ENCODE measurements at places on chromosomes 5 and 9. TPM values are rescaled to one million over a fixed set of nuclear protein-coding genes. Genes with fewer than 3 reads are reported as not detected.
A peak's percentile ranks its signal among the peaks of the same experiment; 100 is the strongest.

TSTD2 gene
- 18.2 TPM for total RNA-seq

EMB gene
- 10.1 TPM for total RNA-seq

SLC25A48 gene
- 0.49 TPM for total RNA-seq

ALDH1A1 gene
- total RNA-seq, result 126 TPM

CA9 gene
- total RNA-seq, result 0.98 TPM

WWC1 gene
- total RNA-seq, result 18.7 TPM

FST gene
- 5.6 TPM for total RNA-seq

SIT1 gene
- total RNA-seq, result 2.5 TPM

GRCh38 chr5:158064334-158065123 lies 205.6 kb upstream of the CLINT1 start:
- H3K27ac ChIP-seq, result no peak overlapping the region
- no peaks in the 10 kb centered on the region for H3K27me3 ChIP-seq
- H3K4me1 ChIP-seq, result peaks cover 8% of the 10 kb centered on the region
- no peak for DNase-seq

- H3K4me3 ChIP-seq, result no peak overlapping the region
- DNase-seq, result no peak
- H3K36me3 ChIP-seq, result no peaks in the 10 kb centered on the region
- H3K27me3 ChIP-seq, result no peaks in the 10 kb centered on the region
- peaks cover 10% of the 10 kb centered on the region for H3K4me1 ChIP-seq
- H3K27ac ChIP-seq, result no peak overlapping the region
These were observed 1.5 kb downstream of the DIRAS2 start for GRCh38 chr9:90641086-90641485.

DNA sequence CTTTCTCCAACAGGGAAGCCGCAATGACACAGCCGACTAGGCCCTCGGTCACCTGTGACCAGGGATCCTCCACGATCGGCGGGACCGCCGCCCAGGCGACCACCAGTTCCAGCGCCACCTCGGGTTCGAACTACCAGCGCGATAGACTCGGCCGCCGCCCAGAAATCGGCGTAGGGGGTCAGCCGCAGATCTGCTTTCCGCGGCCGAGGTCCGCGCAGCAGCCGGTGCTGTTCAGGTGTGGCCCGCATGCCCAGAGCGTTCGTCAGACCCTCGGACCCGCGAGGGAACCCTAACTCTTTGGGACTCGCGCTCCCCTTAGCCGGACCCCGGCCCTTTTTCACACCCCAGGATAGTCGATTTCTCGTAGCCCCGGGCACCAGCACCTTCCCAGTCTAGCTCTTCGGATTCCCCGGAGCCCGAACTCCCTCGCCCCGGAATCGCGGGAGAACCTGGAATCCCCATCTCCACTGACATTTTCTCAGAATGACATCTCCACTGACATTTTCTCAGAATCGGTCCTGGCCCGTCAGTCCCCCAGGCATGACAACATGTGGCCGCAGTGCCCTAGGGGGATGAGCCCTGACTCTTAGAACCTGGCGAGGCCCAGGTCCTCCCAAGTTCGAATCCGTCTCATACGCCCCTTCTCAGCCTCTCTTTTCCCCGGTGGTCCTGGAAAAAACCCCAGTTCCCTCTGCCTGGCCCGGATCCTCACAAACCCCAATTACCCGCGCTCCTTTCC lies 428 bp downstream of the C5orf52 start:
- peaks cover 14% of the 10 kb centered on the region for H3K4me1 ChIP-seq
- H3K4me3 ChIP-seq, result peak overlapping the region; percentile 45
- H3K36me3 ChIP-seq, result no peaks in the 10 kb centered on the region
- H3K27ac ChIP-seq, result no peak overlapping the region

GRCh38 chr9:133368249-133368881 lies 7.5 kb downstream of the SURF4 start:
- H3K27ac ChIP-seq, result no peak overlapping the region
- DNase-seq, result no peak
- H3K4me3 ChIP-seq, result no peak overlapping the region

DNA sequence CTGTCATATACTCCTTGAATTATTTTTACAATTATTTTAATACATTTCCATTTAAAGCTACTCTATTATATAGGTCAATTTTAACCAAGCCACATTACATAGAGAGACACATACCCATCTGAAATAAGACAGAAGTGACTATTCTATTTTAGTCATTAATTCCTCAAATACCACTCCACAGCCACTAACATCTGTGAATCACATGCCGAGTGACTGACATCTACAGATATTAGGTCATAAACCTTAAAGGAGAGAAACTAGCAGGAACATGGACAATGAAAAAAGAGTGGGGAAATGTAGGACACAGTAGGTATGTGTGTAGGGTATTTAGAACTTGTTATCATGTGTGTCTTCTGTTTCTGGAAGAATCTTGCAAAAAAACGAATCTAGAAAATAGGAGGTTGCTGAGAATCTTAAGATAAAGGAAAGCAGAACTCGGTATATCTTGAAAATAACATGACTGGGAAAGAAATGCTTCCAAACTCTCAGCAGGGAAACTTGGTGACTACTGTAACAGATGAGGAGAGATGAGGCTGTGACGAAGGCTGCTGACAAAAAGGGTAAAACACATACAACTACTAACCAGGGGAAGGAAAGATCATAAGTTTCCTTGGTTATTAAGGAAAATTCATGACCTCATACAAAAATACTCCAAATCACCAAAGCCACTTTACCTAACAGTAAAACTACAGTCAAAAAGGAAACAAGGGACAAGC lies 84.6 kb downstream of the PLPP1 start:
- DNase-seq, result no peak
- no peak overlapping the region for H3K4me3 ChIP-seq
- no peaks in the 10 kb centered on the region for H3K36me3 ChIP-seq
- H3K27ac ChIP-seq, result no peak overlapping the region
- no peaks in the 10 kb centered on the region for H3K4me1 ChIP-seq

- H3K4me1 ChIP-seq, result peaks cover 24% of the 10 kb centered on the region
- H3K27me3 ChIP-seq, result no peaks in the 10 kb centered on the region
- H3K36me3 ChIP-seq, result no peaks in the 10 kb centered on the region
- no peak for DNase-seq
These were observed 32.3 kb downstream of the EPB41L4A start for GRCh38 chr5:112386766-112387165.

DNA sequence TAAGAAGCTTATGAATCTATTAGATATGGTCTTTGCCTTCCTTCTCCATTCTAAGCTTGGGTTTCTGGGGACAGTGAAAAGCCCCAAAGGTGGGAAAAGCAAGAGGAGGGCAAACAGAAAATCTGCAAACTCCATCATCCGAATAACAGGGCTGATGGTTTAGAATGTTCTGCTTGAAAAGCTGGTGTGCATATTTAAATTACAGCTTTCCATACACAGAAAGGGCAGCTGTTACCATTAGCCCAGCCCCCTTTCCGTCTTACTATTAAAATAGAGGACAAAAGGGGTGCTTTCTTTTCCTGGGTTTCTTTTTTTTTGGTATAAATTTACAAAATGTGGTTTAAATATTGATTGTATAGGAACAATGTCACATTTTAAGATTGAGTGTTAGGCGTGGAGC lies 22.0 kb downstream of the INSYN2B start:
- no peak overlapping the region for H3K27ac ChIP-seq
- no peaks in the 10 kb centered on the region for H3K27me3 ChIP-seq
- no peak for DNase-seq
- no peaks in the 10 kb centered on the region for H3K4me1 ChIP-seq
- H3K36me3 ChIP-seq, result no peaks in the 10 kb centered on the region

DNA sequence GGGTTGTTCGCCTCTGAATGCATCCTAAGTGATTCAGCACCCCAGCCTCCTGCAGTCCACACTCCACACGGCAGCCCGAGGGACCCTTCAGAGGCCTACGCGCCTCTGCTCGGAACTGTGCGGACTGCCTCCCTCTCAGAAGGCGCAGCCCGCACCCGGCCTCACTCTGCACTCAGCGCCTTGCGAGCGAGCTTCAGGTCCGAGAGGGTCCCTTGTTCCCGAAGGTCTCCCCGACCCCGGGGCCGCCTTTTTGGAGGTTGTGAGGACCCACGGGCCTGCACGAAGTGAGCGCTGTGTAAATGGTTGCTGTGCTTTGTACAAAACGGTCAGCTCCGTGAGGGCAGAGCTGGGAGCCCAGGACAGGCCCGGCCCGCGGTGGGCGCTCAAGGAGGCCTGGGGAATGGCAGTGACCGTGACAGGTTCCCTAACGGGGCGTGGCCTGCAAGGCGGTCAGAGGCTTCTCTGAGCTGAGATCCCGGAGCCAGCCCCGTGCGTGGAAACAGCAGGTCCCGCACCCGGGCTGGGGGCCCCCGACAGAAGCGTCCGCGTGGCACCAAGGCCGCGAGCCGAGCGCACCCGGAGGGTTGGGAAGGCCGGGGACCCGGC lies 698 bp upstream of the CACNA1B start:
- peaks cover 5% of the 10 kb centered on the region for H3K4me1 ChIP-seq
- no peak overlapping the region for H3K4me3 ChIP-seq
- no peaks in the 10 kb centered on the region for H3K27me3 ChIP-seq

DNA sequence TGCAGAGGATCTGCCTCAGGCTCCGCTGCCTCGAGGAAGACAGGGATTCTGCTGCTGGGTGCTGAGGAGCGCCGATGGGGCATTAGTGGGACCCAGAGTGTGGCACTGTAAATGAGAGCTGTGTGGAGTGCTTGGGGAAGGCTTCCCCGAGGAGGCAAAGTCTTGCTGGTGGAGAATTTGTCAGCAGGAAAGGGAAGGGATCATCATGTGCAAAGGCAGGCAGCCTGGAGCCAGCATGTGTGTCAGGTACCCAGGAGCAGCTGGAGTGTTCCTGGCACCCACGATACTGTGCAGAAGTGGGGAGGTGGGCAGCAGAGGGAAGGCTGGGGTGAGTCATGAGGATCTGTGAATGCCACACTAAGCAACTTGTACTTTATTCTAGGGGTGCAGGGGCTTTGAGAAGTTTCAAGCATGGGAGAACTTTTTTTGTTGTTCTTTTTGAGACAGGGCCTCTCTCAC lies 12.3 kb downstream of the B4GALT7 start:
- H3K27ac ChIP-seq, result no peak overlapping the region
- H3K4me3 ChIP-seq, result no peak overlapping the region
- no peaks in the 10 kb centered on the region for H3K27me3 ChIP-seq
- no peaks in the 10 kb centered on the region for H3K36me3 ChIP-seq
- no peak for DNase-seq

DNA sequence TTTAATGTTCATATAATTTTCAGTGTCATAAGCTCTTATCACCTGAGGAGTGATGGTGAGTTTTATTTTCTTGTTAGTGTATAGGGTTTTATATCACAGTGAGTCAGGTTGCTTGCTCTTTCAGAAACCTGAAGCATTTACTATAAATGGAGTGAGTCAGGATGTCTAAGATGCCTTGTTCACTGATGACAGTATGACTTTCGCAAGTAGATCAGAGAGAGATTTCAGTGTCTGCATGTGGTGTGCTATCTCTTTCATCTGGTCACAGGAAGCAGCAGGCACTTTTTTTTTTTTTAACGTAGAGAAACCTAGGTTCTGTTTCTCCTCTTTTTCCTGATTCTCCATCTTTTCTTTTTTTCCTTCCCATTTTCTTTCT lies 237.1 kb downstream of the DMRTA1 start:
- no peaks in the 10 kb centered on the region for H3K36me3 ChIP-seq
- H3K27ac ChIP-seq, result no peak overlapping the region
- DNase-seq, result no peak
- no peak overlapping the region for H3K4me3 ChIP-seq
- no peaks in the 10 kb centered on the region for H3K4me1 ChIP-seq
- H3K27me3 ChIP-seq, result no peaks in the 10 kb centered on the region

GRCh38 chr5:57932761-57933160 lies 450.1 kb upstream of the ACTBL2 start:
- DNase-seq, result no peak
- H3K4me3 ChIP-seq, result no peak overlapping the region
- no peaks in the 10 kb centered on the region for H3K27me3 ChIP-seq
- no peaks in the 10 kb centered on the region for H3K36me3 ChIP-seq
- no peaks in the 10 kb centered on the region for H3K4me1 ChIP-seq
- H3K27ac ChIP-seq, result no peak overlapping the region

DNA sequence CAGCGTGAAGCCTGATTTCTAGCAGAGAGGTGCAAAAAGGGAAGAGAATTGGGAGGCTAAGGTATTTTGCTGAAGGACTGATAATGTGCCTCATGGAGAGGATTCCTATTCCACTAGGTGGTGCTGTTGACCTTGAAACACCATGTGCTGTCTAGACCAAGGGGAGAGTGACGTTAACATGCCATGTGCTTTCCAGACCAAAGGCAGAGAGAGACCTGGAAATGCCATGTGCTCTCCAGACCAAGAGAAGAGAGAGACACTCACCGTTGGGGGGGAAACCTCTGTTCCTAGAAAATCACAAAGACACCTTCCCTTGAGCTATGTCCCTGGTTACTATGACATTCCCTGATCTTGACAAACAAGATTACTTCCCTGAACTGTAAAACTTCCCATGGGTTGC lies 286.0 kb upstream of the TUSC1 start:
- no peaks in the 10 kb centered on the region for H3K4me1 ChIP-seq
- no peak for DNase-seq
- no peak overlapping the region for H3K4me3 ChIP-seq
- H3K36me3 ChIP-seq, result no peaks in the 10 kb centered on the region

DNA sequence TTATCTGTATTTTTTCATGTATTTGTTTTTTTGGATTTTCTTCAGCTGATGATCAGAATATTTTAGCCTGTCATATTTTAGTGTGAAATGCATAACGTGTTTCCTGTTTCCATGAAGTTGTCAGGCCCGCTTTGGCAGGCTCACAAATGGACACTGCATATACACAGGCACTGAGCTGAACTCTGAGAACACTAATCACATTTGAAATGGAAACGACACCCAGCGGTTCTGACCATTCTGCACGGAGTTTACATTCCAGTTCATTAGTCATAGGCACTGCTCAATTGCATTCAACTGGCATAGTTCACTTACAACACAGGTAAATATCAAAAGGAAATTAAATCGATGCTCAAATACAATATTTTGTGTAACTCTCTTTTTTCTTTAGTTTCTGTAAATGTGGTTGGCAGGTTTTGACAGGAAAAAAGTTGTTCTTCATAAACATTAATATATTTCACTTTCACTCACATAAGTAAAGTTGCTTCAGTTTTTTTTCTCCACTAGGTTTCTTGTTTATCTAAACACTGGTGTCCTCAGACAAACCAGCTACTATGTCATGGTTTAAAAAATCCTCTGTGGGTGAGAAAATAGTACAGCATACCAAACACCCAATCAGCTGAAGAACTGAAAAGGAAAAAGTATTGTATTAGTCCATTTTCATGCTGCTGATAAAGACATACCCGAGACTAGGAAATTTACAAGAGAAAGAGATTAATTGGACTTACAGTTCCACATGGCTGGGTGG lies 559.0 kb upstream of the DAP start:
- no peak for DNase-seq
- H3K36me3 ChIP-seq, result no peaks in the 10 kb centered on the region
- no peaks in the 10 kb centered on the region for H3K4me1 ChIP-seq
- no peak overlapping the region for H3K4me3 ChIP-seq
- H3K27ac ChIP-seq, result no peak overlapping the region

- H3K4me1 ChIP-seq, result peaks cover 54% of the 10 kb centered on the region
- no peak for DNase-seq
- no peaks in the 10 kb centered on the region for H3K27me3 ChIP-seq
- H3K36me3 ChIP-seq, result no peaks in the 10 kb centered on the region
- H3K27ac ChIP-seq, result peak overlapping the region; percentile 97
These were observed 954 bp downstream of the TBCA start for GRCh38 chr5:77774981-77775789.

GRCh38 chr9:10957878-10958277 lies 345.1 kb upstream of the PTPRD start:
- no peaks in the 10 kb centered on the region for H3K36me3 ChIP-seq
- no peaks in the 10 kb centered on the region for H3K27me3 ChIP-seq
- DNase-seq, result no peak
- no peak overlapping the region for H3K4me3 ChIP-seq

Data from vagina (tissue), 2 donors.